Ascending aorta (tissue), 2 donors: ENCODE measurements at places on chromosomes 2 and 18. TPM values are rescaled to one million over a fixed set of nuclear protein-coding genes. Genes with fewer than 3 reads are reported as not detected.

The SNED1 gene
- 84.3 TPM for total RNA-seq

The LAMA1 gene
- not detected for total RNA-seq

The CSRNP3 gene
- 2.8 TPM for total RNA-seq

DNA sequence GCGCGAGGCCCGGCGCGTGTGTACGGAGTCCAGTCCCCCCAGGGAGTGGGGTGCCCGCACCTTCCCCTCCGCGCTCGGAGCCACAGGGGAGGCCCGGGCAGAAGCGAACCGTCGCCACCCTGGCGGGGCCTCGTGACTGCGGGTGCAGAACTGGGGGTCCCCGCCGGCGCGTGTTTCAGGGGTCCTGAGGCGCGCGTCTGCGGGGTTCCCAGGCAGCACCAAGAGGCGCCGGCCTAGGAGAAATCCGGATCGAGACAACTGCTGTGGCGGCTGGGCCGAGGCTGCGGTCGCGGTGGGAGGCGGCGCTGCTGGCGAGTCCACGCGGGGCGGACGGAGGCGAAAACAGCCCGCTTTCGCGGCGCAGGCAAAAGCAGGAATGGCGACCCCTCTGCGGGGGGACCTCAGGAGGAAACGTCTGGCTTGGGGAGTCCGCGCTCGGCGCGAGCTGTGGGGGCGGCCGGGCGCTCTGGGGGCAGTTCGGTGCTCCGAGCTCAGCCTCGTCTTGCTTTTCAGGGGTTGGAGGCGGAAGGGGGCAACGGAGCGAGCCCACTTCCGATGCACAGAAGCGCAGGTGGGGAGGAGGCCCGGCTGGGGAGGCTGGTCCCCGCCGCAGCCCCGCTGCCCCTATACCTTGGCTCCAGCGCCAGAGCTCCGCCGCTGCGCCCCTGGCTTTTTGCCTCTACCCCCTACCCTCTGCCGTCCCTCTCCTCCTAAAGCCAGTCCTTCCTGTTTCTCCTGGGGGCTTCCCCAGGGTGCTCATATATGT, 81.5 kb upstream of the LDLRAD4 start:
- no peak for DNase-seq

DNA sequence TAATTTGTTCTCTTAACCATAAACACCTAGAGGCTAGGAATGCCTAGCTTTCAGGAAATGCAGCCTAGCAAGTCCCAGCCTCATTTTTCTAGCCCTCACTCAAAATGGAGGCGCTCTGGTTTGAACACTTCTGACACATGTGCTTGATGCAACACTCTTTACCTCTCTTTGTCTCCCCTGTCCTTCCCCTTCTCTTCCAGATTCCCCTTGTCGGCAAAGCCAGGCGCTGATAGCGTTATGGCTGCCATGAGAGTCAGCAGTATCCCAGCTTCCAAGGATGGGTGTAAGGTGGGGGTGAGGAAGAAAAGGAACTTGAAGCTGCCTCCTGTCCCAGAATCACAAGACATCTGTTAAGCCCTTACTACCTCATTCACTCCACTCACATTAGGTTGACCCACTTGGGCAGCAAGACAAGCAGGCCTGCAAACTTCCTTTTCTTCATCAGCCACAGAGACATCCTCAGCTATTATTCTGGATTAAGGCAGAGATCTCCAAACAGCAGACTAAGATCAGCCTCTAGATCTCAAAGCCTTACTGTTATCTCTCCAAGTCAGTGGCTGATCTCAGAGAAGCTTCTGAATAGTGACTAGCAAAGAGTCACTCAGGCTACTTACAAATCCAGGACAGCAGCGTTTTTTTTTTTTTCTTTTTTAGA, 1.9 kb upstream of the ST3GAL5 start:
- no peak for DNase-seq

DNA sequence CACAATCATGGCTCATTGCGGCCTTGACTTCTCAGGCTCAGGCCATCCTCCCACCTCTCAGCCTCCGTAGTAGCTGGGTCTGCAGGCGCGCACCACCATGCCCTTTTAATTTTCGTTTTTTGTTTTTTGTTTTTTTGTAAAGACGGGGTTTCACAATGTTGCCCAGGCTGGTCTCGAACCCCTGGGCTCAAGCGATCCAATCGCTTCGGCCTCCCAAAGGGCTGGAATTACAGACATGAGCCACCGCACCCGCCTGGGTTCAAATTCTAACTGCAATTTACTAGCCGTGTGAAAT, 12.3 kb upstream of the DCTN1 start:
- no peak for DNase-seq

DNA sequence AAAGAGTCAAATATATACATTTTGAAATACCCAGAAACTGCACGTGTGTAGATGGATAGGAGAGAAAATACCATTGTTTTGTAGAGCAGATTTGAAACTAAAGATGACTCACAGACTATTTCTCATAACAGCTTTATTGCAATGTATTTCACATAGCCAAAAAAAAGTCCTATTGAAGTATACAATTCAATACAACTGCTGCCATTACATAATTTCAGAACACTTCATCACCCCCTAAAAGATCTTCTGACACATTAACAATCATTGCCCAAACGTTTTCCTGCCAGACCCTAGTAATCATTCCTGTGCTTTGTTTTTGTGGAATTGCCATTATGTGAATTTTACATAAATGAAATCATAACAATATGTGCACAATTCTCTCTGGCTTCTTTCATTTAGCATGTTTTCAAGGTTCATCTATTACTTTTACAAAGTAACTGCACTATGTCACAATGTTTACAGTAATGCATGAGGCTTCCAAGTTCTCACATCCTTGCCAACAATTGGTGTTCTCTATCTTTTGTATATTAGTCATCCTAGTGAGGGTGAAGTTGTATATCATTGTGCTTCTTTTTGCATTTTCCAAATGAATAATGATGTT, 378.6 kb upstream of the CWC22 start:
- DNase-seq, result no peak

DNA sequence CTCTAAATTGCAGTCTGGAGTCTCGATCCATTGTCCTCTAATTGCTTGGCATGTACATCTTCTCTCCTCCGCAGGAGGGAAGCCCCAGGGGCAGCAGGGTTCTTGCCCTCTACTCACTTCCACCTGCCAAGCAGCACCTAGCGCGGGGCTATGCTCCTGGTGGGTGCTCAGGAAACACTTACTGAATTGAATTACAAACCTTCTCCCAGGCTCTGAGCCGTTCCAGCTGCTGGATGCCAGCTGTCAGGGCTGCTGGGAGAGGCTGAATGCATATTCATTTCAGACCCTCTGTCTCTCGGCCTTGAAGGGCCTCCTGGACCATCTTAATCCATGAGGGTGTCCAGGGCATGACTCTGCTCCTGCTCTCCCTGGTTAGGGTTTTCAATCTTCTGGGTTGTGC, 94.0 kb downstream of the CELF4 start:
- DNase-seq, result no peak

GRCh38 chr2:126154256-126154785, 501.6 kb upstream of the GYPC start:
- no peak for DNase-seq
